RWPE1 (cell line): ENCODE measurements at places on chromosomes 11 and 22.
A peak's percentile ranks its signal among the peaks of the same experiment; 100 is the strongest.

DNA sequence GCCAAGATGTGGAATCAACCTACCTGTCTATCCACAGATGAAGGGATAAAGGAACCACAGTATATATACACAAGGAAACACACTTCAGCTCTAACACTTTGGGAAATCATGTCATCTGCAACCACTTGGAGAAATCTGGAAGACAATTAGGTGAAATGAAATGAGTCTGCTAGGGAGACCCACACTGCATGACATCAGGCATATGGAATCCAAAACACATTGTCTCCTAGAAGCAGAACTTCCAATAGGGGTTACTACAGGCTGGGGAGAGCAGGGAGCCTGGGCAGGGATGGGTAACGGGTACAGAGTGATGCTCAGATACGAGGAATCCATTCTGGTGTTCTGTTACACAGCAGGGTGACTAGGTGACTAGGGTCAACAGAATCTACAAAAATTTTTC, 18.3 kb downstream of the RGL4 start:
- DNase-seq = no peak

- DNase-seq = no peak
Measured at GRCh38 chr11:93059117-93059957, 89.9 kb downstream of the MTNR1B start.

DNA sequence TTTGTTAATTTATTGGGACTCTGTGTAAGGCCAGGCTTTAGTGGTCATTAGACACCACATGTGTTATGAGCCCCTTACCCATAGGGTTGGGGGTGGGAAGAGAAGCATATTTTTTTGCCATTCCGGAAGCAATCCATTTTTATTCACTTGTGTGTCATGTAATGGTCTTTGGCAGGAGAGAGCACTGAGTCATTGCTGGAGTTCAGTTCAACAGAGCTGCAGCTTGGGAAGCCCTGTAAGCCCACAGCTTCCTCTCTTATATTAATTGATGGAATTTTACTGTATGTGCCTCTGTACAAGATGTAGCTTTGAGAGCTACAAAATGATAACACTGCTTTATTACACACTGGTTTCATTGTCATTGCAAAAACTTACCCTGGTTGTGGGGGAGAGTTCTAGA, 177.3 kb upstream of the SORL1-AS1 start:
- peak; percentile 64 for DNase-seq

DNA sequence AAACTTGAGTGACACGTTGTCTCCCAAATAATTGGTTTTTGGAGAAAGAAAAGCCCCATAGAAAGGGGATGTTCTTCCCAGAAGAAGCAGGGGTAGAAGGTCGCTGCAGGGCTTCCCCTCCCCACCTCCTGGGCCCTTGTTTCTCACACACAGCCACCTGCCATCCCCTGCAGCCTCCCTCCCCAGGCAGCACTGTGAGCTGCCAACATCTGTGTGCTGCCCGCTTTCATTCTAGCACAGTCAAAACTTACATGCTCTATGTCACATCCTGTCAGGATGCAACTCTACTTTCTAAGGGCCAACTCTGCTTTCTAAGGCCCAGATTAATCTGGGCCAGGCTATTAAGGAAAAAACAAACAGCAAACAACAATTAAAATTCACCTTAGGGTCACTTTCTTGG, 309.4 kb upstream of the ZC3H12C start:
- DNase-seq = no peak

DNA sequence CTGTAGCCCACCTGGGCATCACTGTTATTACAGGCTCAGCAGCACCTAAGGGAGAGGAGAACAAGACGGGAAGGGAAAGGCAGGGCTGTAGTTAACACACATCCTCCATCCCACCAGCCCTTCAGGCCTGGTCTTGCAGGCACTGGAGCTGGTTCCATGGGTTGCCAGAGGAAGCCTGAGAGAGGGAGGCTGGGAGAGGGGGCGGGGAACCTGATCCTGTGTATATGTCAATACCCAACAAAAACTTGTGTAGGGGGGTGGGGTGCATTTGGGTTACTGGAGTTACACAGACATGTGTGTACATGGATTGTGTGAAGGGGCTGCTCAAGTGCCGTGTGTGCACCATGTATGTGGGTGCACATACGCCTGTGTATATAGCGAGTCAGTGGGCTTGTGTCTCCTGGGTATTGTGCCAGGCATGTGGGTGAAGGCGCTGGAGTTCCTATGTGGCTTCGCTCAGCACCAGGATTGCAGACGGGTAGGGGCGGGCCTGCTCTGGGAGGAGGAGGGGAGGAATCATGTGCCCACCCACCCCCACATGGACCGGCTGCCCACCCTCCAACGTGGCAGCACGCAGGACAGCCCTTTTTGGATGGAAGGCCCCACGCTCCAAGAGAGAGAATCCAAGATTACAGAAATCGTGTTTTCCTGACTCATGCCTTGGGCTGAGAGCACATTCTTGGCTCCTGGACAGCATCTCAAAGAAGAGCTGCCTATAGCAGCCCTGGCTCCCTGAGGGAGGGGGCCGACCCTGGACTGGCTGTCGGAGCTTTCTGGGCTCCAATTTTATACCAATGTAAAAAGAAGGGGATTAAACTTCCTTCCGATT, 4.2 kb upstream of the SERPINH1 start:
- no peak for DNase-seq

- DNase-seq = no peak
Measured at GRCh38 chr11:128476729-128477128, 110.6 kb downstream of the ETS1 start.

DNA sequence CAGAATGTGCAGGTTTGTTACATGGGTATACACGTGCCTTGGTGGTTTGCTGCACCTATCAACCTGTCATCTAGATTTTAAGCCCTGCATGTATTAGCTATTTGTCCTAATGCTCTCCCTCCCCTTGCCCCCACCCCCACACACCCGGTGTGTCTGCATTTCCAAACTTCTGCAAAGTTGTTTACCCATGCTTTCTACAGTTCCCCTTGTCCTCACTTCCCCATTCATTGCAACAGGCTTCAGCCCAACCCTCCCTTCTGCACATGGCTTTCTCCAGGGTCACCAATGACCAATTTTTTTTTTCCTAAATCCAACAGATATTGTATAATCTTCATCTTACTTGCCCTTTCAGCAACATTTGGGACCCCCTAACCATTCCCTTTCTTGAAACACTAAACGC, 32.0 kb upstream of the NUP50 start:
- no peak for DNase-seq

- DNase-seq = no peak
Measured at GRCh38 chr11:122082205-122082604, 33.8 kb downstream of the BLID start.

DNA sequence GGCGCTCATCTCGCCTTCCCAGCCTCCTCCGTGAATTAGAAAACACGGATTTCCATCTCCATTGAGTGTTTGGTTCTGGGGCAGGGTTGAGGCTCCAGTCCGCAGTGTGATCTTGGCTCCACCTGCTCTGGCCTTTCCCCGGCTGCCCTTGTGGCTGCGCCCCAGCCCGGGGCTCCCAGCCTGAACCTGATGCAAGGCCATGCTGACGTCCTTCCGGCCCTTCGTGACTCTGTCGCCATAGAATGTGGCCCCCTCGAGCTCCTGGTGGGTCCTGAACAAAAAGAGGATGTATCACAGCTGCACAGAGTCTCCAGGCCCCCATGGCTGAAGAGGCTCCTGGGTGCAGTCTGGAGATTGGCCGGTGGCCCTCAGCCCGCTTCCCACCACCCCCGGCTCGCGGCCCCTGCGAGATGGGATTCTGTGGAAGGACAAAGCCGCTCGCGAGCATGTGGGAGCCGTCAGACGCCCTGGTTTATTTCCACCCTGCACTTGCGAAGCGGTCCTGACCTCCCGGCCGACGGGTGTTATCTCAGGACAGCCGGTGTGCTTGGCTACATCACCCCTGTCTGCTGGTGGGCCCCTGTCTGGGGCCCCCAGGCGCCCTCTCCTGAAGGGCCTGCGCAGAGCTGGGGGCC, 1214.0 kb downstream of the BRD1 start:
- DNase-seq = no peak
